ENCODE measurements at places on chromosomes 12 and 14.

GRCh38 chr12:65313719-65314317 is 35.3 kb downstream of the MSRB3 start:
- DNase-seq = no peak

DNA sequence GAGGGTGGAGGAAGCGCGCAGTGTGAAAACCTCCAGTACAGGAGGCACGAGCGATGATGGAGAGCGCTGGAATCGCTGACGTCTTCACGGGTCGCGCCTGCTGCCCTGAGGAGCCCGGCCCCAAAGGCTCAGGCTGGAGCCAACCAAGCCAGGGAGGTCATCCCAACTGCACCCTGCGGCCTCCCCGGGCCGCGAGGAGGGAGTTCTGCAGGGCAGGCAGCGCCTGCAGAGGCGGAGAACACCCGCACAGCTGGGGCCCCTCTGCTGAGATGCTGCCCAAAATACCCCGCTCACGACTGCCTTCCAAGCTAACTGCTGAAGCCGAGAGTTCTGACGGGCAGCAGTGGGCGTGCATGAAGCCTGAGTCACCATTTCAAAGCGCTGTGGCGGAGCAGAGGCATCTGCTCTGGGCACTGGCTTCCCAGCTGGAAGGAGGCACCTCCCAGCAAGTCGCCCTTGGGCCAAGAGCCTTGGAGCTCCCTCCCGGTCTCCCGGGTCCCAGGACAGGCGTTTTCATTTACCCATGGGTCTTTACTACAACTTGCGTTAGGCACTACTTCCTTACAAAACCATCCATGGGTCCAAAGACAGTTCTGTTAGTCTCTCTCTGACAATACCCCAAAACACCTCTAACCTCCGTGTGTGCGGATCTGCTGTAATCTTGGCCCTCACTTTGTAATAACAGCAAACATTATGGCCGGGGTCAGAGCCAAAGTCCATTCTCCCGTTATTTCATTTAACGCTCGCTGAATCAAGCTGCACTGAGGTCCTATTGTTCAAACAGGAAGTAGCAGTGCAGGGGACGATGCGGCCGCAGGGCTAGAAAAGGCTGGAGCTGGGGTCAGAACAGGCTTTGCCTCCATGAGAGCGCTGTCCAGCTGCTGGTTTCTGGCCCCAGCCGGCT is 60.1 kb upstream of the RIMBP2 start:
- DNase-seq = peak; percentile 83

DNA sequence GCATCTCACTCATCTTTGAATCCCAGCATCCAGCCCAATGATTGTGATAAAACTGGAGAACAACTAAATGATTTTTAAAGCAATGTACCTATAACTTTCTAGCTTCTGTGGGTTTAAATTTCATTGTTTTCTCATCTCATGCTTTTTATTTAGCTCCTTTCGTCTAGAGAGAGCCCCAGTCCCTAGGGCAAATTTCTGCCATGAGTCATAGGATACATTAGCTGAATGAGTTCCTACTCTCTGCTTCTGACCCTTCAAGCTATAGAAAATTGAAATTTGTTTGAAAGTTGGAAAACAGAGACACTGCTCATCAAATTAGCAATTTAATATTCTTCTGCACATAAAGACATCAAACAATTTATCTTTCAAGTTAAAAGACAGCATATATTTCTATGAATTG is 113.9 kb downstream of the KIF21A start:
- DNase-seq = no peak

DNA sequence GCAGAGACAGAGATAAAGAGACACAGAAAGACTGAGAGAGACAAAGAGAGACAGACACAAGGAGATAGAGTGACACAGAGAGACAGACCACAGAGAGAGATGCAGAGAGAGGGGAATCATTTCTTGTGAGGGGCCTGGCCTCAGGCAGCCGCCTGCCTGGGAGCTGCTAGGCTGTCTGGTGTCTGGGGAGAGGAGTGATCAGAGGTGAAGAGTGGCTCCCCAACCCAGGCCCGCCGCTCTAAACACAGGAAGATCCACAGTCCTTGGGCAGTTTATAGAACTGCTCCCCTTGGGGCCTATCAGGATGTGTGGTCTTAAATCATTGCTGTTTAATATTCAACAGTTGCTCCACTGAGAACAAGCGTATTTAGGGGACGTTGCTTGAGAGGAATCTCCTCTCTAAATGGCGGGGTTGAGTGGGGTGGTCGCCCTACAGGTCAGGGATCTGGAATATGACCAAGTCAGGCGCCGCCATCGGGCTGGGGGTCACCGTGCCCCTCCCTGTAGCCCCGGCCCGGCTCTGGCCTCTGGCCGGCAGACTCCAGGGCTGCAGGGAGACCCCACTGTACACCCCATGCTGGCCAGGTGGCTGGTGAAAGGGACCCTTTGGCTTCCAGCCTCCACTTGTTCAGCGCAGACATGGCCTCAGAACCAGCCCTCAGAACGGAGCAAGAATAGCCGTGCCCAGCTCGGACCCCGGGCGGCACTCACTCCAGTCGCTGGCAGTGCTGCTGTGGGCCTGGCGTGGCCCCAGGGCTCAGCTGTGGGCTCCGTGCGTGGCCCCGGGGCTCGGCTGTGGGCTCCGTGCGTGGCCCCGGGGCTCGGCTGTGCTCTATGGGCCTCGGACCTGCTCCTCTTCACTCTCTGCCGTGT is 89.4 kb downstream of the GALNT9 start:
- no peak for DNase-seq

DNA sequence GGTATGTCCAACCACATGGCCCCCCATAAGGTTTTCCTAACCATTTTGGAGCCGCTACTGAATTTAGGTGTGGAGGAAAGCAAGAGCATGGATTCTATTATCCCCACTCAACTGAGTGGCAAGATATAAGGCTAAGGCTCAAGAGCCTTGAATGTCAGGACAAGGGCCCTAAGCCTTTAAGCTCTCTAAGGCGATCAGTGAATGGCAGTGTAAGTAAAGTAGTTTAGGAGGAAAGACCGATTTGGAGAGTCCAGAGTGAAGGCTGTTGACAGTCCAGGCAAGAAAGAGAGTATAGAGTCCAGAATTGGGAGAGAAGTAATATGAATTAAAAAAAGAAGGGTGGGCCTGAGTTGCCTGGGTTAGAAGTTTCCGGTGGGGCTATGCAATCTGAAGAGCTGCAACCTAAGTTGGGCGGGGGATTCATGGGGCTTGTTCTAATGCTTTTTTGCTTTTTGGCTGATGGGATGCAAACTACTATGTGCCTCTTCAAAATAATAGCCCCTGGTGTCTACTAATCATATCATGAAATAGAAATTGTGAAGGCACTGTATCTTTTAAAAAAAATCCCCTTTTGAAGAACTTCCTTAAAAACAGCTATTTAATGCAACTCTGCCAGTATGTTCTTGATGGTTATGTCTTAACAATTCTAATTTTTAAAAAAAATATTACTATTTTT is at the start of gene SPIC:
TSS of gene SPIC (plus strand) at position 626 of the 676 bp plus-strand sequence. CDS start 1,569 bp downstream, outside the sequence.
- DNase-seq = no peak

DNA sequence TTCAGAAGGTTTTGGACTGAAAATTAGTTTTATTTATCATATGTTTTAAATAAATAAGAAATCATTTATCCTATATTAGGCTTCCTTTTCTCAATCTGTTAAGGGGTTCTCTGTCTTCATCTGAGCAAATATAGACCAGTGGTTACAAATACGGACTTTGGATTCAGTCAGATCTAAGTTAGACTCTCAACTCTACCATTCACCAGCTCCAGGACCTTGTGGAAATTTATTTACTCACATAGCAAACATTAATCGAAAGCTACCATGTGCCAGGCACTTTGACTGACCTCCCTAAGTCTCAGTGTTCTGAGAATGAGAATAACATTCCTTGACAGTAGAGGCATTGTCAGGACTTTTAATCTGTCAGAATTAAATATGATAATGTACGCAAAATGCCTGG is 22.3 kb downstream of the KCNK10 start:
- no peak for DNase-seq

- DNase-seq = no peak
These were observed 788 bp downstream of the DDHD1 start for GRCh38 chr14:53152184-53152886.

DNA sequence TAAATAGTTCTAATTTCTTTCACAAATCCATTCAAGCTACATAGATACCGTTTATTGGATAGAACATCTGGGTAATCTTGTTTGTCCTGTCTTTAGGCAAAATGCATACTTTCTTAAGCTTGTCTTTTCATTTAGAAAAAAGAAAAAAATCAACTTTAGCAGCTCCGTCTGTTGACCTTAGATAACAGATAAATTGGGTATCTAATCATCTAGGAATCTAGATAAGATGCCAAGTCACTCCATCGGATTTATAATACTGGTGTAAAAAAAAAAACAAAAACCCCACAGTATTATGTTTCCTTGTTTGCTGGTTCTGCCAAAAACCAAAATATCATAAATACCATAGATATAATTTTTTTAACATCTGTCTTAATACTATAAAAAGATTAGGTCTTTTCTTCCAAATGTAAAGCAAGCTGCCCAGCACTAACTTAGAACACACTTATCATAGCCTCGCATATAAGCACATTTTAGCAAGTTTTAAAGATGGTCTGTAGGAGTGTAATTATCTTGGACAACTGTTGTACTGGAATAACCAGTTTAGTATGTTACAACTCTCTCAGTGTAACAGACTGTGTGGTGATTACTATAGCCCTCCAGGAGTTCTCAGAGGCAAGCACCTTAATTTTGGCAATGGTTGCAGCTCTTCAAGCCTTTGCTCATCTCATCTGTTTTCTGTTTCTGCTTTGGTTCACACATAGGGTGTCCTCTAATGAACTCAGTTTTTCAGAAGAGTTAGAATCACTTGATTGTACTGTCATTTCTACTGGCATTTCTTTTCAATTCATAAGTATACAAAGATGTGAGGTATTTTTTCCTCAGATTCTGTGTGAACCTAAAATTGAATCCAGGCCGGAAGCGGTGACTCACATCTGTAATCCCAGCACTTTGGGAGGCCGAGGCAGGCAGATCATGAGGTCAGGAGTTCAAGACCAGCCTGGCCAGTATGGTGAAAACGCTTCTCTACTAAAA is 83.1 kb downstream of the ANO6 start:
- no peak for DNase-seq

- peak; percentile 45 for DNase-seq
These were observed 178.5 kb upstream of the OR4E1 start for GRCh38 chr14:21852061-21852664.

DNA sequence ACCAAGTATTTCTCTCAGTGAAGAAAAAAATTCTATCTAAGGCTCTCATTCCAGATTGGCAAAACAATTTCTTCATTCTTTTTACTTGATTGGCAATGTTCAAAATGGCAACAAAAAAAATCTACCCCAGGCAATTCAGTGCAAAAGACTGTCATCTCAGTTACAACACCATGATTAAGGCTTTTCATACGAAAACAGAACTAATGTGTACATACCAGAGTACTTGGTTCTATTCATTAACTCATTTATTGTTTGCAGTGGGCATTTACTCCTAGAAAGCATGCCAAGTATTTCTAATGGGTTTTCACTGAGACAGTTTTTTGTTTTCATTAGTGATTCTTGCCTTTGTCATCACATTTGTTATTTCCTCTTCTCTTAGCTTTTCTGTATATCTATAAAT is 33.0 kb downstream of the DBX2 start:
- no peak for DNase-seq

- DNase-seq = peak; percentile 67
These were observed 17.4 kb upstream of the SALL2 start for GRCh38 chr14:21543521-21543960.

DNA sequence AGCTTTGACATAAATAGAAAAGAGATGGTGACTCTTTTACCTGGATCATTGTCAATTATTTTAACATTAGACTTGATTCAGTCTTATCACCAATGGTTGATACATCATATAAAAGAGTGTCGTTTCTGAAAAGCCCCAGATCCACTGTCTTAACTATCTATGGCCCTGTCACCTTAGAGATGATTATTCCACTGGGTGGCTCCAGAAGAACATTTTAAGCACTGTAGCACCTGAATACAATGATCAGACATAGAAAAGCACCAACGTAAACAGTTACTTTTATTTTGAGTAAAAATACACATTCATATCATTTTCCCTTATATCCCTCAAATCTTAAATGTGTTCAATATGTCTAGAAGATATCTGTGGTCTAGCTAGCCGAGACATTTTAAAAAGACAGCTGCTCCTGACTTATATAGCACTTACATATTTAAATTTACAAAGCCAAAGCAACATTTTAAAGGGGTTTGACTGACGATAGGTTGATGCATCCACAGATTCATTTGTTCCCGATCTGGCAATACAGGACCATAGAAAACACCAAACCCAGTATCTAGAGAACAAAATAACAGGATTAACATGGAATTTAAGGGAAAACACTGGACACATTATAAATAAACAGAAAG is 32.9 kb downstream of the TSPAN8 start:
- DNase-seq = no peak

- peak; percentile 87 for DNase-seq
These were observed 2.0 kb downstream of the RMST start for GRCh38 chr12:97464385-97465321.

DNA sequence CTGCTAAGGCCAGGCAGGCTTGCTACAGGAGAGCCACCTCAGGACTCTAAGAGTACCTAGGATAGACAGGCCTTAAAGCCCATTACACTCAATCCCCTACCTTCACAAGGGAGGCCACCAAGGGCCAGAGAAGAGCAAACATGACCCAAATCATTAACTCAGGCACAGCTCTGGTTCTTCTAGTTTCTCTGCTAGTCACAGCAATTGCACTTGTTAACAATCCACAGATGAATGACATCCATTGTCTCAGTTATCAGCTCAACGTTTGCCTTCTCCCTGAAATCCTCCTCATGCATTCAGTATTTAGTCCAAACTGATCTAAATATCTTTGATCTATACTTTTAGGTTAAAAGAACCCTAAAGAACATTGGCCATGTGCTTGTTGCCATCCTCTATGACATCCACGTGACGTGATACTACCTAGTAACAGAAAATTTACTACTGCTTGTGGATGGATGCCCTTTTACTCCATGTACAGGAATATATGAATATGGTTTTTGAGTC is 164.5 kb downstream of the STXBP6 start:
- no peak for DNase-seq

DNA sequence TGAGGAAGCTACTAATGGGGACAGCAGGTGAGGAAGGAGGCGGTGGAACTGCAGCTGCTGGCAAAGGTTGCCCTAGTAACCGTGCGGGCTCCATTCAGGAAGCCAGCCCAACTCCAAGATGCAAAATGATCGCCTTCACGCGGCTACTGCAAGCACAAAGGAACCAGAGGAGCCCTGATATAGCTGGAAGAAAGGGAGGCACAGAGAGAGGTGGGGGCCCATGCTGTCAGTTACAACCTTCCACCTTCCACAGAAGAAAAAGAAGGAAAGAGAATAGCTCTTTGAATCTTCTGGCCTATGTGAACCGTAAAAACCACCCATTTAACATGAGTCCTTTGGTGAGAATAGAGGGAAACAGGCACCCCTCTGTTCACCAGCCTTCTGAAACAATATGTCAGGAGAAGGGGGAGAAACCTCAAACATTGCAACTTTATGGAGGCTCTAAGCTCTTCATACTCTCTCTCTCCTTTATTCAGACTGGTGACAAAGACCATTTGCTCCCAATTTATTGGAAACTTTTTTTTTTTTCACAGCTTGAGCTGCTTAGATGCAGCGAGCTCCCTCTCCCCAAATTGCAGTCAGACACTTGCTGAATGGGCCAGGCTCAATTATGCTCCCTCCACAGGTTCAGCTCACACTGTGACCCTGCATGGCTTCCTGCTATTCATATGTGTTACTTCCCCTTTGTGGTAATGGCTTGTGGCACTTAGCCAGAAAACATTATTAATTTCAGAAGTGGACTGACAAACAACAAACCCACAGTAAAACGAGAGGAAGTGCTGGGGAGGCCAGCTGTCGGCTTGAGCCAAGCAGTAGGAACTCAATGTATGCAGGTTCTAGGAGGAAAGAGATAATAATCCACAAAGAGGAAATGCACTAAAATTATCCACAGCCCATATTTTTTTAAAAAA is 6.2 kb downstream of the DUSP6 start:
- peak; percentile 71 for DNase-seq

- no peak for DNase-seq
These were observed 283.6 kb downstream of the CACNA1C start for GRCh38 chr12:2336409-2336829.
